ENCODE measurements at places on chromosomes 2 and 18.

GRCh38 chr2:236993286-236993685 lies 92.4 kb upstream of the COPS8 start:
- DNase-seq, result no peak

DNA sequence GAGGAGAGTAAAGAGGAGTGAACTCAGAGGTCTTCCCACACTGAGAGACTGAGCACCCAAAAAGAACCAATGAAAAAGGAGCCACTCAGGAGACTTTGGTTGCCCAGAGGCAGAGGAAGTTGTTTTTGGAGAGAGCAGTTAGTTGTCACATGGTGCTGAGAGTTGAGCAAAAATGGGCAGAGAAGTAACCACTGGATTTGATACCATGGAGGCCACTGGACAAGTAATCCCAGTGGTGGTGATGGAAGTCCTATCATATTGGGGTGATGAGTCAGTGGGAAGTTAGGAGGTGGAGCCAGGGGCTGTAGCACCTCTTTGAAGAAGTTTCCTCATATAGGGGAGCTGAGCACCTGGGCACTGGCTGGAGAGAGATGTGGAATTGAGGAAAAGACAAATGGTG lies 235.8 kb downstream of the TPGS2 start:
- DNase-seq, result no peak

DNA sequence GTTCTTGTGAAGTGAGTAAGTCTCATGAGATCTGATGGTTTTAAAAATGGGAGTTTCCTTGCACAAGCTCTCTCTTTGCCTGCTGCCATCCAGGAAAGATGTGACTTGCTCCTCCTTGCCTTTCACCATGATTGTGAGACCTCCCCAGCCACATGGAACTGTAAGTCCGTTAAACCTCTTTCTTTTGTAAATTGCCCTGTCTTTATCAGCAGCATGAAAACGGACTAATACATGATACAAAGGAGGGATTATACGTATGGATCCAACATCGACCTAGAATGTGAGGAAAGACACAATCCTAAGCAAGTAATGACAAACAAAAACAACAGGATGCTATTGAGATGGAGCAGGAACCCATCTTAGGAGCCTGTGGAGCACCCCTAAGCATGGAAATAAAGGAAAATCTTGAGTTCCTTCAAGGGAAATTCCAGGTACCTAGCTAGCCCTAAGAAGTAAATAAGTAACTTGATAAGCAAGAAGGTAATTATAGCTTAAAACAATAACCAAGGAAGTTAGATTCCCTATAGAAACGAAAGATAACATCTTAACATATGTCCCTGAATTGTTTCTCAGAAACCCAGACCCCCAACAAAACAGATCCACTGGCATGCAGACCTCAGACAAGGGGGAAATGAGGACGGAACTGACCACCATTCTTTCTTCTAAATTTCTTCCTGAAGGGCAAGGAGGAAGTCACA lies 1.5 kb upstream of the TNFRSF11A start:
- DNase-seq, result no peak

GRCh38 chr2:41716497-41716896 lies 331.3 kb upstream of the PKDCC start:
- DNase-seq, result no peak

DNA sequence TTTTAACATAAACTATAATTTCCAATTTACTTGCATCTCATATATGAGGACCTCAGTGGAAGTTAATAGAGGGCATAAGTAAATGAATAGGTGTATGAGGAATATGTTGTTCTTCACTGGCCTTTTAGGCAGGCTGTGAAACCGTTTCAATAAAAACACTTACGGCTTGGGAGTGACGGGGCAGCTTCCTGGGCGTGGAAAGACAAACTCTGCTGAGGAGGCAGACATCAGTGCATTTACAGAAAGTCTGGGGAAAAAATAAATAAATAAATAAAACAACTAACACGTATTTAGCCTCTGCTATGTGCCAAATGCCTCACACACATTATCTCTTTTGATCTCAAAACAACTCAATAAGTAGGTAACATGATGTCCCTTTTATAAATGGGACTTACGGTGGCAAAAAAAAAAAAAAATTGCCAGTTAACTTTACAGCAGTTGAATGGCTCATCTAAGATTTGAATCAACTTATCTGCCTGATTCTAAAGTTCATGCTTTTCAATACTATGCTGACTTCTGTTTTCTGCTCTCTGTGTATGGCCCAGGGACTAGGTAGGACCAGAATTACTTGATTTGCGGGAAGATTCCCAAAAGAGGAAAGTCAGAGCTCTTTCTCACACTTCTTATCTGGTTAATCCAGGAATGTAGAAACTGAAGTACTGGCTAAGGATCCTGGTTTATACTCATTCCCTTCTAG lies 77.5 kb upstream of the LRATD1 start:
- no peak for DNase-seq

GRCh38 chr18:55251254-55251971 lies 292.2 kb upstream of the CCDC68 start:
- DNase-seq, result no peak

- no peak for DNase-seq
These were observed 32.3 kb downstream of the CARF start for GRCh38 chr2:202944408-202944807.

DNA sequence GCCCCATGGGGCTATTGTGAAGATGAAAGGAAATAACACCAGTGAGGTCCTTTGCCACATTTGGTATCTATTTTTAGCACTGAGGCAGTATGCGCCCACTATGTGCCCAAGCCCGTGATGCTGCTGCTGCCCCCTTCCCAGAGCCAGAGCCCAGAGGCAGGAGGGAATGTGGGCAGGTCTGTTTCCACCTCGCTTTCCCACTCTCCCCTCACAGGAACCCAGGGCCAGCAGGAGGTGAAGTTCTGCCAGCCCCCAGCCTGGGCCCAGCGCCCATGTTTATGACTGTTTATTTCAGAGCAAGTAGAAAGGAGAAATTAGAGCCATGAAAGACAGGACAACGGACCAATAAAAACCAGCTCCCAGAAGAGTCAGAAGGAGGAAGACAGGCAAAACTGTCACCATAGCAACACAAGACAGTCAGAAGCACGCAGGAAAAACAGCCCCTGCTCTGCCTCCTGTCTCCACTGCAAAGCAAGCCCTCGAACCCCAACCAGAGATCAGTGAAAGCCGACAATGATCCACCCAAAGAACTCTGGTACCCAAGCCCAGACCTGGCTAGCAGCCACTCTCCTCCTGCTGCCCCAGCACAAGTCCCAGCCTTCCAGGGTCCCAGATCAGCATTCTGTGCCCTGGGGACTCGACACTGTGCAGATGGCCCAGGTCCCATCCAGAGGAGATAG lies 1.4 kb downstream of the CYRIA start:
- peak; percentile 39 for DNase-seq

DNA sequence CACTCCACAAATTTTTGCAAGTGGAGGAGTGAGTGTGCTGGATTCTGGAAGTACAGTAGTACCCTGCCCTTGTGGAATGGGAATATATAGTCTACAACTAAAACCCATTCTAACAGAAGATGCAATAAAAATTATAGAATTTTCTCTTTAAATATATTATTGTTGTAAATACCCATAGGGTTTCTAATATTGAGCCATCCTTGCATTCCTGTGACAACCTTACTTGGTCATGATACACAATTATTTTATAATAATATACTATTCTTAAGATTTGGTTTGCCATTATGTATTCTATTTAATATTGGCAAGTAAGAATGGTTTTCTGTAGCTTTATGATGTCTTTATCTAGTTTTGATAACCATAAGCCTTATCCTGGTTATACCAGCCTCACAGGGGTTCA lies 52.2 kb downstream of the EML6 start:
- DNase-seq, result no peak

GRCh38 chr2:159996792-159997546 lies 65.4 kb downstream of the PLA2R1 start:
- DNase-seq, result no peak

DNA sequence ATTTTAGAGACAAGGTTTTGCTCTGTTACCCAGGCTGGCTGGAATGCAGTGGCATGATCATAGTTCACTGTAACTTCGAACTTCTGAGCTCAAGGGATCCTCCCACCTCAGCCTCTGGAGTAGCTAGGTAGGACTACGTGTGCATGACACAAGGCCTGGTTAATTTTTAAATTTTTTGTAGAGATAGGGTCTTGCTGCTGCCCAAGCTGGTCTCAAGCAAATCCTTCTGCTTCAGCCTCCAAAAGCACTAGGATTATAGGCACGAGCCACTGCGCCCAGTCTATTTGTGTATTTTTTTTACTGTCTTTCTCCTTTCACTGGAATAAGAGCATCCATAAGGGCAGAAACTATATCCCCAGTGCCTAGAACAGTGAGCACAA lies 89.3 kb downstream of the PLEKHM3 start:
- DNase-seq, result no peak

- no peak for DNase-seq
These were observed 68.0 kb upstream of the RAB6C start for GRCh38 chr2:129911363-129912065.

DNA sequence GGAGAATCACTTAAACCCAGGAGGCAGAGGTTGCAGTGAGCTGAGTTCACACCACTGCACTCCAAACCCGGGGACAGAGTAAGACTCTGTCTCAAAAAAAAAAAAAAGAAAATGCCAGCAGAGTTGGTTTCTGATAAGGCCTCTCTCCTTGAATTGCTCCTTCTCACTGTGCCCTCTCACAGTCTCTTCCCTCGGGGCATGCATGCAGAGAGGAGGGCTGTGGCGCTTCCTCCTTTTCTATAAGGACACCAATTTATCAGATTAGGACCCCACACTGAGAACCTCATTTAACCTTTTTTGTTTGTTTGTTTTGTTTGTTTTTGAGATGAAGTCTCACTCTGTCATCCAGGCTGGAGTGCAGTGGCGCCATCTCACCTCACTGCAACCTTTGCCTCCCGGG lies 110.5 kb downstream of the ZFP36L2 start:
- DNase-seq, result no peak

GRCh38 chr18:3250237-3251107 lies 2.9 kb downstream of the MYL12A start:
- peak; percentile 29 for DNase-seq

DNA sequence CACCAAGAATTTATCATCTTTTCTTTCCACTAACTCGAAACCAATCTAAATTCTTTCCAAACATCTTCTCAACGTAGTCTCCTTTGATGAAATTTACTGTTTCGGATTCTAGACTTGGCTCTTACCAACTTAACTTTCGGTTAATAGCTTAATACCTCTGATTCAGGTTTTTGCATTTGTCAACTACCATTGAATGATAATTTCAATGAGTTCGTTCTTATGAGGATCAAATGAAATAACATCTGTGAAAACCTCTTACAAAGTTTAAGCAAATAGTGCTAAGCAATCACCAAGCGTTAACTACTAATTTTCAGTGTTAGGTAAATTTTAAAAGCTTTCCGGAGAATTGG lies 593 bp upstream of the NRBP1 start:
- no peak for DNase-seq

DNA sequence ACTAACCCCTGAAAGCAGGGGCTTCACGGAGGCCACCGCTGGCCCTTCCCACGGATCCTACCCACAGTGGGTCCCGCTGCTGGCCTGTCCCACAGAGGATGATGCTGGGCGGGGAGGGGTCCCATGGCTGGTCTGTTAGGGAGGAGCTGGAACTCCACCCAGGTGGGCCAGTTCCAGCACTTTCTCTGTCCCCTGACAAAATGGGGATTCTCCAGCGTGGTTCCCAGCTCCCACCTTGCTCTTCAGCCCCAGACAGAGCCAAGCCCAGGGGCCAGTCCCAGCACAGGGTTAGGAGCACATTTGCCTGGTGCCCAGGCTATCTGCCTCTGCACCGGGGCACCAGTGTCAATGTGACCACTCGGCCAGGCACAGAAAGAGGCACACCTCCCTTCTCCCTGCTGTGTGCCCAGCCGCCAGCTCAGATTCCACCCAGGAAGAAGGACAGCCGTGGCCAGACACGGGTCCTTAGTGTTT lies 50.0 kb downstream of the ANKMY1 start:
- DNase-seq, result no peak

- DNase-seq, result no peak
These were observed 20.6 kb downstream of the TEX44 start for GRCh38 chr2:231613331-231613662.

GRCh38 chr2:125254010-125254409 lies 1228.9 kb downstream of the CNTNAP5 start:
- DNase-seq, result peak; percentile 30

DNA sequence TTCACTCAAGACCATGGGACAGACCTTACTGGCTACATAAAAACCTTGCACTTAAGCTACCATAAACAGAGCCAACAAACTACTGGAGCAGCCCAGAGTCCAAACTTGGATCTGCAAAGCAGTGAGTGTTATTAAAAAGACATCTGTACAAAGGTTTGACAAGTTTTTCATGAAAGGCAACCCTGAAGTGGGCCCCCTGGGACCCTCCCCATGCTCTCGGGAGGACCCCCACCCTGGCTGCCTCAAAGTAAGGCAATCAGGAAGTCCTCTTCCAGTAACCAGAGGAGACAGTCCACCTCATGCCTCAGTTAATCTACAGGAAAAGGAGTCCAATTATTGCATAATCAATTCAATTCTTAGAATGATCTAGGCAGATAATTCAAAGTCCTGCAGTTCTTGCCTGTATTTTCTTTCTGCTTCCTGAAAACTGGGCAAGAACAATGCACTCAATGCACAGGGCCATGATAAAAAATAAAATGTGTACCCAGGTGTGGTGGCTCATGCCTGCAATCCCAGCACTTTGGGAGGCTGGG lies 69.7 kb downstream of the TBC1D8 start:
- no peak for DNase-seq

DNA sequence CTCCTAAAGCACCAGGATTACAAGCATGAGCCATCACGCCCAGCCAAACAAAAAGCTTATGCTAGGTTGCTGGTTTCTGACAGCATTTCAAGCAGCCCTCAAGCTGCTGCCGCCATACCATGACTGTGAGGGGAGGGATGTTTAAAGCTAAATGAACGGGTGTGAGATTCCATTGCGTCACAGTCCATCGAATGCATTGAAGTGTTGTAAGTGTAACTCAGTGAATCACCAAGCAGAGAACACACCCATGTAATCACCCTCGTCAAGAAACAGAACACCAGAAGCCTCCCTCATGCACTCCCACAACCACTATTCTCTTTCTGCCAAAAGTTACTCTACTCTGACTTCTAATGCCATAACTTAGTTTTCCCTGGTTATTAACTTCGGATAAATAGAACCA lies 32.8 kb upstream of the MC5R start:
- DNase-seq, result no peak

GRCh38 chr2:127324635-127325034 lies 30.7 kb upstream of the ERCC3 start:
- DNase-seq, result peak; percentile 28
